ENCODE measurements at places on chromosomes 2 and 18.

- no peak for DNase-seq
These were observed 13.4 kb downstream of the NFE2L2 start for GRCh38 chr2:177251165-177251542.

GRCh38 chr2:26652361-26653041 lies 11.3 kb upstream of the CIB4 start:
- no peak for DNase-seq

DNA sequence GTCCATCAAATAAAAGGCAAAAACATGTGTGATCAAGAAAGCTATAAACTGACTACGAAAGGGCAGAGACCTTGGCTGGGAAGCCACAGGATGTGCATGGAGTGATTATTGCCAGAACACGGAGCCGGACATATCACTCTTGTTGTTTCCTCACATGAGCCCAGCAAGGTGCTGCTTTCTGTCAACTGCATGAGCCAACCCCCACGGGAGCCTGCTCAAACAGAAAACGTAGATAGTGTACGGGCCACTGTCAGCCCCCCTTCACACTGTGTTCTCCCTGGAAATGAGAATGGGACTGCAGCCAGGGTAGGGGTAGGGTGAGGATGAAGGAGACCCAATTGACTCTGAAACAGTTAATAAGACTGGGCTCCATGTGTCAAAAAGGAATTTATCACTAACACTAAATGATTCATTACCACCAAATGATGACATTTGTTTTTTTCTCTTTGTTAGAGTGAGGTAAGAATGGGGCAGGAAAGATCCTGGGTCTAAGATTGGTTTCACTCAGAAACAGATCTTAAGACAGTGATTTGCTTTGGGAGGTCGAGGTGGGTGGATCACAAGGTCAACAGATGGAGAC lies 235.8 kb downstream of the MREG start:
- DNase-seq, result no peak

DNA sequence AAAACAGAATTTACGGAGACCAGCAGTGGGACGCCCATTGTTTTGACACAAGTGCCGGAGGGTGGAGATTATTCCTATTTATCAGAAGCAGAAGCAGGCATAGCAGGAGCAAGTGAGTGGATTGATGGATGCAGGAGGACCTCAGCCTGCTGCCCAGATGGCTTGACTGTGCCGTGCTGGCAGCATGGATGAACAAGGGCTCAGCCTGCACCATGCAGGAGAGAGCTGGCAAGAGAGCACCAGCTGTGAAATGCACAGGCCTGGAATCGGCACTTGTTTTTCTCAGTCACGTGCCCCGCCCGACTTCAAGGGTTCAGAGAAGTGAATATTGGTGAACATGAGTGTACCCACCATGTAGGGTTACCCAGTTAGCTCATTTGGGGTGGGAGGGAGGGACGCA lies 4.0 kb downstream of the IL1R2 start:
- DNase-seq, result no peak

GRCh38 chr2:30612371-30612770 lies 165.3 kb downstream of the LCLAT1 start:
- no peak for DNase-seq

GRCh38 chr18:13610555-13611141 lies 115.7 kb downstream of the FAM210A start:
- DNase-seq, result no peak

DNA sequence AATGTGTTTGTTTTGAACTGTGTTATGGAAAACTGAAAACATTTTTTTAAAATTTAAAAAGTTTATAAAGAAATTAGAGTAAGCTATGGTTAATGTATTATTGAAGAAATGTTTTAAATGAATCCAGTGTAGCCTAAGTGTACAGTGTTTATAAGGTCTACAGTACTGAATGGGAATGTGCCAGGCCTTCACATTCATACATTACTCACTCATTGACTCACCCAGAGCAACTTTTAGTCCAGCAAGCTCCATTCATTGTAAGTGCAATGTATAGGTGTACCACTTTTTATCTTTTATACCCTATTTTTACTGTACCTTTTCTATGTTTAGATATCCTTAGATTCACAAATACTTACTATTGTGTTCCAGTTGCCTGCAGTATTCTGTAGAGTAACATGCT lies 215.1 kb upstream of the THUMPD2 start:
- DNase-seq, result no peak

DNA sequence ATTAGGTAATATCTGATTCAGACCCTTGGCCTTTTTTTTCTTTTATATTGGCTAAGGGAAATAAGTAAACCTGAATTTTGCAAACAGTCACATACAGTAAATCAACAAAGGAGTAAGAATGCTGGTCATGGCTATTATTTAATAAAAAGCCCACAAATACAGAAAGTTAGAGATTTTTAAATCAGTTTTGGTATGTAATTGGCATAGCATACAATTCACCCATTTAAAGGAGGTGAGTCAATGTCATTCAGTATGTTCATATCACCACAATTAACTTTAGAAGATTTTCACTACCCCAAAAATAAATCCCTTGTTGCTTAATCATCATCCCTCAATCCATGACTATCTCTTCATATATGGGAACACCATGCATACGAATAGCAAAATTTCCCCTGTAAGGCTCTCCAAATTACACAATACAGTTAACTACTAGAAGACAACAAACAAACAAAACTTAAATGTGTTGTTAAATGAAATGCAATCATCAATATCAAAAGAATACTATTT lies 45.9 kb upstream of the NYAP2 start:
- no peak for DNase-seq

- no peak for DNase-seq
These were observed 6.8 kb upstream of the GAL3ST2 start for GRCh38 chr2:241769819-241770184.

- DNase-seq, result no peak
These were observed 104.1 kb downstream of the PAX3 start for GRCh38 chr2:222194669-222195068.

DNA sequence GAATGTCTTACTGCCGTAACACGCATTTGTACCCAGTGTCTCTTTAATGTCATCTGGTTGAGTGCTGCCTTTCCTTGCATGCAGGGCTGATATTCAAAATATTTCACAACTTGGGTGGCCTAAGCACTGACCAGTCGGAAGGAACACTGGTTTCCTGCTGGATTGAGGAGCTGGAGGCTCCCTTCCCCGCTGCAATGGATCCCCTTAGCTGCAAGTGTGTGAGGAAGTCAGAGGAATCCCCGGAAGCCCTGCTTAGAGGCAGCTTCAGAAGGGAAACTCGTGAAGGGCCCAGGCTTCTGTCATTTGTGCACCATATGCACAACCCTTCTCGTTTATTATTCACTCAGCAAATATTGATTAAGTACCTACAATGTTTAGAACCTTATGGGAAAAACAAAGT lies 33.2 kb upstream of the SP3 start:
- no peak for DNase-seq

DNA sequence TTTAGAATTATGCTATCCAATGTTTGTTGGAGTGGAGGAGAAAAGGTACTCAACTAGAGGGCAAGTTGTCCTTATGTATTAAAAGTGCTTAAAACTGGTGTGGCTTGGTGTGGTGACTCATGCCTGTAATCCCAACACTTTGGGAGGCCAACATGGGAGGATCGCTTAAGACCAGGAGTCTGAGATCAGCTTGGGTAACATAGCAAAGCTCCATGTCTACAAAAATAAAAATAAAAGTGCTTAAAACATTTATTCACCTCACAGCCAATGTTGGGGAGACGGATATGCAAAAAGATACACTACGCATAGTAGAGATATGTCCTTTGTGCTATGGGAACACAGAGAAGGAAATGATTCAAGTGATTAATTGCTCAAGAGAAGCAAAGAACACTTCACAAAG lies 19.3 kb upstream of the TNFAIP6 start:
- DNase-seq, result no peak

GRCh38 chr18:32937066-32937465 lies 164.2 kb upstream of the KLHL14 start:
- DNase-seq, result no peak

GRCh38 chr18:24362757-24363156 lies 34.9 kb downstream of the OSBPL1A start:
- no peak for DNase-seq

Measured in tibial artery (tissue), 4 donors.